ENCODE measurements at places on chromosomes 6 and 20.
A peak's percentile ranks its signal among the peaks of the same experiment; 100 is the strongest.

GRCh38 chr20:40880063-40880728 lies 148.4 kb upstream of the TOP1 start:
- peak; percentile 46 for DNase-seq

- no peak for DNase-seq
These were observed 515.0 kb downstream of the KIF16B start for GRCh38 chr20:16058268-16058667.

GRCh38 chr6:24779416-24780016 lies 4.8 kb downstream of the GMNN start:
- DNase-seq: no peak

GRCh38 chr6:149213829-149214228 lies 103.7 kb upstream of the TAB2 start:
- DNase-seq: no peak

- no peak for DNase-seq
These were observed 271.2 kb upstream of the PRDM1 start for GRCh38 chr6:105814745-105815536.

DNA sequence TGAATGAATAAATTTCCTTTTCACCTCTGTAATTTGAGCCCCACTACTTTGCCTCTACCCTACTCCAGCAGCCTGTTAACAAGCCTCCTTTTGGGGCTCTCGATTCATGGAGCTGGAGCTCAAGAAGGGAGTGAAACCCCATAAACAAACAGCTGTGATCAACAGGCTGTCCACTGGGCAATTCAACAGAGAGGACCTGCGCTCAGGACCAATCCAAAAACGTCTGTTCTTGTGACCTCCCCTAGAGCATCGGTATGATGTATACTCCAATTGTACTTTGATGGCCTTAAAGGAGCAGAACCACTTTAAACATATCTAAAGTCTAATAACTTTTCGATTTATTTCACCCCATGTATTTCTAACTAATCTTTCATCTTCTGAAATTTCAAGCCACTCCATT lies 37.4 kb downstream of the HIVEP2 start:
- no peak for DNase-seq

GRCh38 chr6:43827898-43828297 lies 57.9 kb downstream of the VEGFA start:
- DNase-seq: no peak

DNA sequence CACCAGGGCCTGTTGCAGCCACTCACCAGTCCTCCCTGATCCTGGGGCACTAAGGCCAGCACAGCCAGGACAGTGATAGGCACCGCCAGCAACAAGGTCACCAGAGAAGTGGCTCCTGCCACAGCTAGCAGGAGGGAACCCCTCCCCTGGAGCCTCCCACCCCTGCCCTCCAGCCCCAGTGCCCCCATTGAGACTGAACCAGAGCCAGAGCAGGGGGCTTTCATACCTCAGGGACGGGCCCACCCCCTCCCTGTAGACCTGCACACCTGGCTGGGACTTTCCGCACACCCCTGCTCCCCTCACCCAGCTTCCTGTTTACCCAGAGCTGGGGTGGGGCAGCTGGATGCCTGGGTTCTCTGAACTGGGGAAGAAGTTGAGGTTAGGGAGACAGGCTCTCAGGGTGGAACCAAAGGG lies at the start of gene LTB:
Gene LTB, minus strand, starts transcription at position 195 of the 414 bp plus-strand sequence. Its CDS starts 7 bp downstream, at position 188.
- no peak for DNase-seq

- no peak for DNase-seq
These were observed 48.4 kb upstream of the ZBTB24 start for GRCh38 chr6:109531446-109531845.

DNA sequence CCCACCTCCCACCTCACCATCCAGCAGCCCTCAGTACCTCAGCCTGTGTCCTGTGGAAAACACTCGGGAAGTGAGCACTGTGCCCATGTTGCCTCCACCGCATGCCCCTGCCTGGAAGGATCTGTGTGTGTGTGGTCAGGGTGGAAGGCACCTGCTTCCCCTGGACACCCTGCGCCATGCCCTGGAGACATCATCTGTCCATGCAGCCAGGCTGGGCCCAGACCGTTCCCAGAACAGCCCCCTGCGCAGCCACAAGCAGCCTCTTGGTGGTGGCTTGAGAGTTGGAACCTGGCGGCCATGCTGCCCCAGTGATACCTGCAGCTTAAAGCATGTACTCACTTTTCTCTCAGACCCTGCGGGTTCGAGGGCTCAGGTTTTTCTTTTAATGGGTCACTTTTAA lies 34.9 kb upstream of the SLC22A1 start:
- no peak for DNase-seq

GRCh38 chr6:166206510-166207283 lies 39.0 kb upstream of the TBXT start:
- no peak for DNase-seq

DNA sequence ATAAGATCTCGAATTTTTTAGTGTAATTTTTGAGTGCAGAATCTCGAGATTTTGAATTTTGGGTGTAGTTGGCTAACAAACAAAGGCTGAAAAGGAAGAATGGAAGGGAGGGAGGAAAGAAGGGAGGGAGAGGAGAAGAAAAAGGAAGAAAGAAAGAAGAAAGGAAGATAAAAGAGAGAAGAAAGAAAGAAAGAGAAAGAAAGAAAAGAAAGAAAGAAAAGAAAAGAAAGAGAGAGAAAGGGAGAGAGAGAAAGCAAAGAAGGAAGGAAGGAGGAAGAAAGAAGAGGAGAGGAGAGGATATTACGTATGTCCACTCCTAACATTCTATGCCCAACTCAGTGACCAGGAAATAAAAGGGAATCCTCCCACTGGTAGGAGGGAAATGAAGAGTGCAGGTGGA lies 169.6 kb downstream of the TBXT start:
- no peak for DNase-seq

GRCh38 chr6:93550551-93551276 lies 131.4 kb upstream of the EPHA7 start:
- DNase-seq: no peak

- DNase-seq: no peak
These were observed 41.1 kb upstream of the FANCE start for GRCh38 chr6:35411066-35411465.

DNA sequence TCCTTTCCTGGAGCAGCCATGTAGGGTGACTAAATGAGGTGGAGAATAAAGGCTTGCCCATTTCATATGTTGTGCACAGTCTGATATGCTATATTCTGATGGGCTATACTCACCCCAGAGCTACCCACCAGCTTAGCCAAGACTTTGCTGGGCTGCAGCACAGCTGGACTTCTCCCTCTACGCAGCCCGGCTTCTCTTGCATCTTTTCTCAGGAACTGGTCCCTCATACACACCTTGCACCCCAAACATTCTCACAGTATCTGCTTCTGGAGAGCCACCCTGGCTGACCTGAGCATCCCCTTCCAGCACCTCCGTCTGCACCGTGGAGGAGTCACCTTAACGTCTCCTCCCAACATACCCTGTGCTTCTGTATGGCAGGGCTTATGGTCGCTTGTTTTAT lies 150.8 kb upstream of the PMEPA1 start:
- no peak for DNase-seq

DNA sequence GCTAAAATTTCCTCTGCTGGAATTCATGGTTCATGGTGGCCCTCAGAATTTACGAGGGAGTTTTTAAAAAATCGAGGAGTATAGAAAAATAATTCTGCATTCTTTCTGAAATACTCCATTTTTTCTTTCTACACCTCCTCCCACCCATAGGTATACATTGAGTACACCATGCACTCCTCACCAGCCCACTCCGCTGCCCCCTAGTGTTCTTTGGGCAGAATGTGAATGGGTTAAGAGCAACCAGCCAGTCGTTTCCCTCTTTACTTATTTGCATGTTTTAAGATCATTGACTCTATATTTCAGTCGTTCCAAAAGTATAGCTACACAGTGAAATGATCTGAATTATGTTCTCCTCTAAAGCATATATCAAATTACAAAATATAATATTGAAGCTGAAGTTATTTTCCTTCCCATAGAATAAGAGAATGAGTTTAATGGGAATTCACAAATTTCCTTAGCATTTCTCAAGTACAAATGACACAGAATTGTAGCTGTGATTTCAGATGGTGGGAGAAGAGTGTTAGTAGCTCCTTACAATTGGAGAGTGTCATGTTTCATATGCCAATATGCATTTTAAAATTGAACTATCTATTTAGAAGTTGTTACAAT lies 977.7 kb upstream of the SLC35B3 start:
- DNase-seq: peak; percentile 13

GRCh38 chr6:169229615-169230321 lies 23.9 kb downstream of the THBS2 start:
- DNase-seq: no peak

DNA sequence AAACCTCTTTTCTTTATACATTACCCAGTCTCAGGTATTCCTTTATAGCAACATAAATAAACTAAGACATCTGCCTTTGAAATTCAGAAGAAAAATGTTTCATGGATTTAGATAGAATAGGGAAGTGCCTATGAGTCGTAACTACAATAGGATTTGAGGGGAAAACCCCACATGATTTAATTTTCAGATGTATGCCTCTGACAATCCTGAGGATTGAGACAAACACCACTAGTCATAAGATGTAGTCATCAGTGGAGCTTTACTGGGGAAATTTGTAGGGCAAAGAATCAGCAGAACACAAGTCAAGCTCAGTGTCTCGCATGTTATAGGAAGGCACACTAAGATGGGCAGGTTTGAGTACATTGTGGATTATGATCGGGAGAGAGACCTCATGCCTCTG lies 566.4 kb downstream of the BMP2 start:
- DNase-seq: no peak

DNA sequence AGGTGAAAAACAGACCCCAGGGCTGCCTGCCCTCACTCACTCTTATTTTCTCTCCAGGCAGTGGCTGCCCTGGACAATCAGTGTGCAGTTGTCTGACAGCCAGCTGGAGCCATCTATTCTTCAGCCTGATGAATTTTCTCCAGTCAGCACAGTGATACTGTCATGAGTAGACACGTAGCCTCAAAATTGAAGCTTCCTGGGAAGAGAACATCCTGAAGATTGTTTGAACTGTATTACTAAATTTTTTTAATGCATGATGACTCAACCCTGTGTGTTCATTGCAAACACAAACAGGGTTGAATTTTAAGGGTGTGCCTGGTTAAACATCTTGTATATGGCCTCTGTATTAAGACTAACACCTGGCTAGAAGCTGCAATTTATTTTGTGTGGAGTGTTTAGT lies 49.8 kb upstream of the STXBP5 start:
- DNase-seq: no peak

DNA sequence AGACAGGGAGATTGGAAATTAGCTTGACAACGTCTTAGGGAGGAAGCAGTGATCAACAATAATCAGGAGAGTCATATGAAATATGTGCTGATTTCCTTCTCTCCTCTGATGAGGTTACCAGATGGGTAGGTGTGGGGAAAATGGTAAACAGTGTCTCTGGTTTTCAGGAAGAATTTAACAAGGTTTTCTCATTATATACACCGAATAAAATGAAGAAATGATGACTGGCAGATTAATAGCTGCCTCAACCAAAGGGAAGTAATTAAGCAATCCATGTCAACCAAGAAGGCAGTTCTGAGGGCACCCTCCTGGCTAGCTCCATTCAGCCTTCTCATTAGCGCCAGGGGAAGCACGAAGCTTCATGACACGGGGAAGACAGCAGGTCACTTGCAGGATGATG lies 12.7 kb upstream of the RAMACL start:
- peak; percentile 76 for DNase-seq

DNA sequence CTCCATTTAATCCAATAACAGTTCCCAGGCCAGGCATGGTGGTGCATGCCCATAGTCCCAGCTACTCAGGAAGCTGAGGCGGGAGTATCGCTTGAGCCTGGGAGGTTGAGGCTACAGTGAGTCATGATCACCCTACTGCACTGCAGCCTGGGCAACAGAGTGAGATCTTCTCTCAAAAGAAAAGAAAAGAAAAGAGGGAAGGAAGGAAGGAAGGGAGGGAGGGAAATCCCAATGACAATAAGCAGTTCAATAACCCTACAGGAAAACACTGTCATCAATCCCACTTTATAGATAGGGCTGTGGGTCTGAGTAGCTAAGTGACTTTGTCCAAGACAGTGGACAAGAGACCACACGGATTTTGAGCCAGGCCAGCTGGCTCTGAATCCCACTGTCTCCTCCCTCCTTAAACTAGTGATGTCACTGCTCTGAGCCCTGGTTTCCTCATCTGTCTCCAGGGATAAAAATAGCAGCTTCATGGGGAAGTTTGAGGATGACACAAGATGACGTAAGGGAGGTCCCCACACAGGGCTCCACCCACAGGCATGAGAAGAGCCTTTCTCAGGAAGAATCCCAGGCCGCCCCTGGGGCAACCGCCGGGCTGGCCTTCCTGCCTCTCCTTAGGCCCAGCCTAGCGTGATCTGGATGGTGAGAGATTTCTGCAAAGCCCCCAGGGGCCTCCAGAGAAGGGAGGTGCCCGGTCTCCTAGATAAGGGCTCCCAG lies 7.2 kb upstream of the TRIB3 start:
- peak; percentile 95 for DNase-seq

DNA sequence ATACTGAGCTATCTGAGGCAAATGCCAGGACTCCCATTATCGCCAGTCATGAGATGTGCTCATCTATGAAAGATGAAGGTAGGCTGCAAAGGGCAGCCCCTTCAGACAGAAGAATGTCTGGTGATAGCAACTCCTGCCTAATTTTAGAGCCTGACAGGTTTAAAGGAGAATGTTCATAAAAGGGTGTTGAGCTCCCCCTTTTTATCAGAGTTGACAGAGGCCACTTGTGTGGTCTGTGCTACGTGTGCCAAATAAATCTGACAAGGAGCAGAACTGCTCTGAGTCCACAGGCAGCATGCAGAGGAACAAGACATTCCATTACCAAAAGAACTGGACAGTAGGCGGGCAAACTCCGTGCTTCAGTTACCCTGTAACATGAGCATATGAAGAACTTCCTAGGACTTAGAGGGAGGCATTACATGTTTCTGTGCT lies 101.8 kb downstream of the PREP start:
- DNase-seq: no peak

- DNase-seq: no peak
These were observed 22.9 kb downstream of the DNAJC5 start for GRCh38 chr20:63917811-63918210.

DNA sequence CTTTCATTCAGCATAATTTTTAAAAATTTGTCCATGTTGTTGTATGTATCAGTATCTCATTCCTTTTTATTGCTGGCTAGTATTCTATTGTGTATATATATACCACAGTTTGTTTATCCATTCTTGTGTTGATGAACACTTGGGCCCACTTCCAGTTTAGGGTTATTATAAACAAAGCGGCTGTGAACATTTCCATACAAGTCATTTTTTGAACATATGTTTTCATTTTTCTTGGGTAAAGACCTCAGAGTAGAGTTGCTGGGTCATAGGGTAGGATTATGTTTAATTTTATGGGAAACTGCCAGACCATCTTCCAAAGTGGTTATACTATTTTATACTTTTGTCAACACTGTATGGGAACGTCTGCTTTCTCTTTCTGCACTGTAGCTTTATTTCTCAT lies 55.3 kb downstream of the RBM24 start:
- no peak for DNase-seq
